Right atrium auricular region (tissue), 2 donors: ENCODE measurements at places on chromosomes 1 and 21. TPM values are rescaled to one million over a fixed set of nuclear protein-coding genes. Genes with fewer than 3 reads are reported as not detected.

GRCh38 chr21:39904457-39904856 lies 37.2 kb downstream of the PCP4 start:
- DNase-seq = no peak

DNA sequence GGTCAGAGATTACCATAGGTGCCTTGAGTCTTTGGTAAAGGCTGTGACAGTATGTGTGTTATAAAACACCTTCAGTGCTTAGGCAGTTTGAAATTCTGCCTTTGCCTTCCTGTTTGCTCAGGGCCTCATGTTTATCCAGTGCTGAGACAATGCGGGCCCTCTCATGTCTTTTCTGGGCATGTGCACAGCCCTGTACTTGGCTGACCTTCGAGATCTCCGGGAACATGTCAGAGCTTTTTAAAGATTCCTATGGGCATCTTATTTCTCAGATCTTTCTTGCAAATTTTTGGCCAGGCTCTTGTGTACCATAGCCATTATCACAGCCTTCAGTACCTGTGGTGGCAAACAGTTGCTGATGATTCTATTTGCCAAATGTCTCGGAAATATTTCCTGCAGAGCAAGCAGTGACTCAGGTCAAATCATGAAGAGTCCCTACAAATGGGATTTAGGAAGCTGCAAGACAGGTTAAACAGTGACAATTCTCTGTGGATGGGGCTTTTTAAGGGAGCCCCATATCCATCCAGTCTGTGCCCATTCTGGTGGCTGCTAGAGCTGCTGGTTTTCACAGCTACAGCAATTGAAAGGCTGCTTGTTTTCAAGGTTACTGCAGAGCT lies 42.1 kb downstream of the HOOK1 start:
- no peak for DNase-seq

GRCh38 chr1:69569175-69569541 lies 1.4 kb downstream of the LRRC7 start:
- DNase-seq = no peak

DNA sequence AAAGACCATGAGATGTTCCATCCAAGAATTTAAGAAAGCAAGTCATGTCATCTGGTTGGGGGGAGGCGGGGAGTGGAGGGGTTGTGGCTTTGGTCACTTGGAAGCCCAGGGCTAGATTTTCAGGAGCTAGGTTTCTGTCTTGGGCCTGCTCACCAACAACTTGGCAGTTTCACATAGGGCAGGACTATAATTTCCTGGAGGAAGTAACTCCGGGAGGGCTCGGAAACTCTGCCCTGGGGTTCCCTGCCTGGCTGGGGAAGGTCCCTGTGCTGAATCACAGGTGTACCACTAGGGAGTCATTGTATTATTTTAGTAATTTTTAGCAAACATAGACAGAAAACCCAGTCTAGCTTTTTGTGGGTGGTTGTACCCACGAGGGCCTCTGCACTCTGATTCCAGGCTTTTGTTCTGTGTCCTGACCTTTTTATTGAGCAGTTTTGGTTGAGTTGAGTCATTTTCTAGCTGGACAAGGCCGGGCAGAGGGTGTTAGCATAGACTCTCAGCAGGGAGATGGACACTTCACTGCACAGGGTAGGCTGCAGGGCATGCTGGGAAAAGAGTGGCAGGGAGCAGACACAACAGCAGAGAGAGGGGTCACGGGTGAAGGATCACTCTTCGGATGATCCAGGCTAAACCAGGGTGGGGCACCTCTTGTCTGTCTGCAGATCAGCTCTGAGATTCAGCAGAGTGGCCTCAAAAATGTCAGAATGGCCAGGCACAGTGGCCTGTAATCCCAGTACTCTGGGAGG lies 144.7 kb downstream of the GRIK3 start:
- peak; percentile 16 for DNase-seq

GRCh38 chr1:29827237-29827750 lies 591.0 kb downstream of the PTPRU start:
- DNase-seq = no peak

GRCh38 chr21:39066829-39067780 lies 116.1 kb downstream of the PSMG1 start:
- no peak for DNase-seq

DNA sequence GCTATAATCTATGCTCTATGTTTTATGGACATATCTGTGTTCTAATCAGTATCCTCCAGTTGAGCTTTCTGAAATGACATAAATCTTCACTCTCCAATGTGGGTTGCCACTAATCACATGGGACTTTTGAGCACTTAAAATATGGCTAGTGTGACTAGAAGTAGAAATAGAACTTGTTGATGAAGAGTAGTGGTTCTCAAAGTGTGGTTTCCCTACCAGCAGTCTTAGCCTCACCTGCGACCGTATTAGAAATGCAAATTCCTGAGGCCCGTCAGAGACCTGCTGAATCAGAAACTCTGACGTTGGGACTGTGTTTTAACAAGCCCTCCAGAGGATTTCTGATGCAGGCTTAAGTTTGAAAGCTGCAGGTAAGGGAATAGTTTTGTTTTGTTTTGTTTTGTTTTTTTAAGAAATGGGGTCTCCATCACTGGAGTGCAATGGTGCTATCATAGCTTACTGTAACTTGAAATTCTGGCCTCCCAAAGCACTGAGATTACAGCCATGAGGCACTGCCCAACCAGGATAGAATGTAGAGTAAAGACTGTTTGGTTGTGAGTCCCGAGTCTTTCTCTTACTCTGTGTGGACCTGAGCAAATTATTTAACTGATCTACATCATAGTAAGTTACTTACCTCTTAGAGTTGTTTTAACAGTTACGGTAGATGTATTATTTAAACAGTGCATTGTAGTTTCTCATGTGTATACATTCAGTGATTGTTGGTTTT lies 21.7 kb downstream of the GLRX2 start:
- no peak for DNase-seq

DNA sequence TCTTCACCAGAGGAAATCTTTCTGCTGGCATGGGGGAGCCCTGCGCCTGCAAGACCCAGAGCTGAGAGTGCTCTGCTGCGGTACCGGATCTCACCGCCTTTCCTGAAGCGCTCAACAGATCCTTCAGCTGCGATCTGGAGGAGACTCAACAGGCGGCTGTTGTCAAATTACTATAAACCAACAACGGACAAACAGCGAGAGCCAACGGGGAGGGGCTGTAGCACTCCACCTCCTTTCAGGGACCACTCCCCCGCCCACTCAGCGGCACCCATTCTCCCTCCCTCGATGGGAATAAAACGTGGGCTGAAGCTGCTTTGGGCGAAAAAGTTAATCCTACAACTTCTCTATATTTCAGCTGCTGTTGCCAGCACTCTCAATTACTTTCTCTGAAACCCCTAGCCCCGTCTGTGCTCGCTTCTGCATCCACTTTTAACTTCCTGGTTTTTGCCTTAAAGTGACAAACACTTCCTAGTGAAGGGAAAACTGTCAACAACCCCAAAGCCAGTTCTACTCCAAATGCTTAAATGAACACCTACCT lies at the start of gene FMO5:
TSS of gene FMO5 (minus strand) at position 147 of the 538 bp plus-strand sequence. CDS start 310 bp downstream, outside the sequence.
- DNase-seq = peak; percentile 79

DNA sequence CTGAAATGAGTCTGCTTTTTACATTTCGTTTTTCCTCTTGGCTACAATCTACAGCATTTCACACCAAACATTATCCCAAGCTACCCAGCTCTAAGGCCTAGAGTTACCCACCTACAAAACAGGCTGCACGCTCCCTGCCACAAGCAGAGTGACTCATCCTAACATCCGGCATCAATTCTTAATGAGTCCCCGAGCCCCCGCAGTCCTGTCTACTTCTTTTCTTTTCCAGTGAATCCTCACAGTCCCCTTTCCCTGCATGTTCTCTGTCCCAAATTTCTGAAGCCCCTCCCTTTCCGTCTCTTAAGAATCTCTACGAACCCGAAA lies 650 bp downstream of the PCNX2 start:
- no peak for DNase-seq

- DNase-seq = no peak
Observed at GRCh38 chr1:207497941-207498340, 2.0 kb downstream of the CR1 start.

- no peak for DNase-seq
Observed at GRCh38 chr1:39105061-39105840, 79.1 kb downstream of the NDUFS5 start.

DNA sequence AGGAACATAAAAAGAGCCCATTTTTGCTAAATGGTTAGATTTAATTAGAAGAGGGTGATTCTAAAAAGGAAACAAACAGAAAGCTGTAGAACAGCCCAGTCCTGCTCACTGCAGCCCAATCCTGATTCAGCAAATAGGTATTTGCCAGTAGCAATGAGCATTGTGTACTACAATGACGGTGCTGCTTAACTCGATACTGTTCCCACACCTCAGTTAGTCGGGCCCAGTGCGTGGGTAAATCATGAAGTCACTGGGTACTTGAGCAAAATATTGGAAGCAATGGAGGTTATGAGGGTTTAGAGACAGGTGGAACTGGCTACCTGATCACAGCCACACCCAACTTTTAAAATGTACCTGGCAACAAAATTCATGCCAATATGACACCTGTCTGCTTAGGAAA lies 101.5 kb upstream of the ADGRL2 start:
- DNase-seq = no peak

DNA sequence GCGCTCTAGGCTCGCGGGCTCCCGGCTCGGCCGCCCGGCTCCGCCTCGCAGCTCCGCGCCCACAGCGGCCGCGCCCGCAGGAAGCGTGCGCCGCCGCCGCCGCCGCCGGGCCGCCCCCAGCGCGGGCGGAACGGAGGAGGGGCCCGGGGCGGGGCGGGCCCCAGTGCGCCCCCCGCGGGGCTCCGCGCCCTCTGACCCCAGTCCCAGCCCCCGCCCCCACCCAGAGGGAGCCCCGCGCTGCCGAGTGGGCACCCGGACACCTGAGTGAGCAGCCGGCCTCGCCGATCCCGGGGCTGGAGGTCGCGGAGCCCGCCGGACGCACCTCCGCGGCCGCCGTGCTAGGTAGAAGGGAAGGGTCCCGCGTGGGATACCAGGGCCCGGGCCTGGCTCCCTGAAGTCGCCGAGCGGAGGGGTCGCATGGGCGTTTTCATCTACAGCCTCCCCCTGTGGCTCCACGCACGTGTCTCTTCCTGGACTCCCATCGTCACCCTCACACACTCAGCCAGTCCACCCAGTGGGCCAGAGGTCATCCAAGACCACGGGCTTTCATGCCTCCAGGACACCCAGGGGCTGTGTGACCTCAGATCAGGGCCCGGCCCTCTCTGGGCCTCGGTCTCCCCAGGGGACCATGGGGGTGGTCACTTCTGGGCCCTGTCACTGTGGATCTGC lies at the start of gene SDC3:
TSS of gene SDC3 (minus strand) at position 63 of the 669 bp plus-strand sequence. CDS start 172 bp downstream, outside the sequence.
- no peak for DNase-seq

- no peak for DNase-seq
Observed at GRCh38 chr21:41559658-41560631, 52.0 kb upstream of the TMPRSS2 start.

DNA sequence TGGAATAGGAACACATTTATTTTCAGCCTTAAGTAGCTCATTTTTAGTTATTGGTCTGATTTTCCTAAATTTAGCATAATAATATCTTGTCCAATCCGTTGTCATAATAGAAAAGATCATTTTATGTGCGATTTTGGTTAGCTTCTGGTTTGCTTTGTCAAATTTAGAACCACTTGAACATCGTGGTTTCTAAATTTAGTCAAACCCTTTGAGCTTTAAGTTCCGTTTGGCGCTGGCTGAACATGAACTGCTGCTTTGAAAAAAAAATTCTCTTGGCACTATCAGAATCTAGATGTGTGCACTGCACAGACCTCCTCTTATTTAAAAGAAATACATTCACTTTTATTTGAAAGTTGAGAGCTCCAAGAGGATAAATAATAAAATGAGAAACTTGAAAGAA lies 370.6 kb downstream of the PTPRC start:
- no peak for DNase-seq

DNA sequence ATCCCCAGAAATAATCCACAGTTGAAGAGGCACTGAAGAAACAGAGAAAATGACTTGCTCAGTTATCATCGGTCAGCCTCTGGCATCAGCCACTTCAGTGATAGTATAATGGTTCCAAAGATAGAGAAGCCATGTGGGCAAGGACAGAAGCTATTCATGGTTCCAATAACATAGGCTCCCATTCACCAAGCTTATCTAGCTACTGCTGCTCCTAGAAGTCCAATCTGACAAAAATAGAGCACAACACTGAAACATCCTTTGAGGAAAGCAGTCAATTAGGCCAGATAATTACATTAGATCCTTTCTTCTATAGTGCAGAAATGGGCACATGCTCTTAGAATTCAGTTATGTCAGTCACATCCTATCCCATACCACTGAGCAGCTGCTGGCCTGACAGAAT lies 33.5 kb upstream of the CRB1 start:
- no peak for DNase-seq

DNA sequence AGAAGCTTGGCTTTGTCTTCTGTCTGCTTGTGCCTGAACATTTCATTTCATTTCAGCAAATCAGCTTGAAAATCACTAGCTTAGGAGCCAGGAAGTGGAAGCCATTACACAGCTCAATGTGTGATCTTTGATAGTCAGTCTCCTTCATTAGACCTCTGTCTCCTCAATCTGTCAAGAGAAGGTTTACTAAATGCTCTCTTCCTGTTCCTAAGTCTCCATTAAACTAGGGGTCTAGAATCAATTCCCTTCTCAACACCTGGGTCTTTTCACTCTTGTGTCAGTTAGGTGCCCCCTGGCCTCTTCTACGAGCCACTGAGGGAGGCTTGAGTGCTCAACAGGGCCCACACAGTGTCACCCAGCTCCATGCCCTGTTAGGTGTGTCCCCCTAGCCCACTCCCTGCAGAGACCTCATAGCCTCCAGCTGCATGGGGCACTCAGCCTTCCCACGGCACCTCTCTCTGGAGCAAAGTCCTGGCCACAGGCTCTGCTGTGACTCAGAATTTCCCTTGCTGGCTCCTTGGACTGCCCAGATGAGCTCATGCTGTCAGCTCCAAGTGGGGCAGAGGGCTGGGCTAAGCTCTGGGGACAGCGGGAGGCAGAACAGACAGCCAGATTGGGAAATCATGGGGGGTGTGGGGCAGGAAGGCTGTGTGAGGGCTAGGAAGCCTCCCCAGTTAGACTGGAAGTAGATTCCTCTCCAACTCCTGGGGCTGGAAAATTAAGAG lies 115.7 kb upstream of the IPO9 start:
- peak; percentile 99 for DNase-seq

- DNase-seq = no peak
Observed at GRCh38 chr1:223338811-223339746, 24.9 kb downstream of the SUSD4 start.

Gene OTUD3
- 2.4 TPM for total RNA-seq

Gene LRRC3
- 1.1 TPM for total RNA-seq

Gene TMEM125
- 2.1 TPM for total RNA-seq

Gene HYI
- 23.0 TPM for total RNA-seq

Gene RBP7
- total RNA-seq = 31.4 TPM

Gene ANKRD65
- total RNA-seq = 2.2 TPM

Gene SH2D1B
- total RNA-seq = 0.16 TPM

Gene FRRS1
- total RNA-seq = 3.4 TPM

Gene C21orf91
- total RNA-seq = 3.9 TPM

Gene FALEC
- total RNA-seq = not detected

Gene CENPL
- 1.5 TPM for total RNA-seq
